NCI-H446 treated with DMSO at 0.1 percent for 48 hours (cell line): ENCODE measurements at places on chromosomes 16 and 17.

DNA sequence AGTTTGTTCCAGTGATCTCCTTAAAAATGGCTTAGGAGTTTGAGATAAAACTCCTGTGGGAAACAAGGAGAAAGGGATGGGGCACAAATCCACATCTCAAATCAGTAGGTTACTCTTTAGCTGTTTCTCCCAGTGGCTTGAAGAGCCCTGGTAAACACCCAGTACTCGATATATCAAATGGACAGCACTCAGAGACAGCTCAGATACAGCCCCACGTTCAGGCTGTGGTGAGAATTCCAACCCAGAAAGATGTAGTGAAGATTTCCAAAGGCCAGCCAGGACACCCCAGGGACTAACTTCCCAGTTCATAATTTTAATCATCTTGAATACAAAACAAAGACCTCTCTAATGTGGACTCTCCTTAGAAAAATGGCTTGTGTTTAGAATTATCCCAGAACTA lies 6.4 kb upstream of the VEZF1 start:
- DNase-seq, result no peak

GRCh38 chr16:89602952-89603590 lies 10.4 kb upstream of the DPEP1 start:
- DNase-seq, result no peak

DNA sequence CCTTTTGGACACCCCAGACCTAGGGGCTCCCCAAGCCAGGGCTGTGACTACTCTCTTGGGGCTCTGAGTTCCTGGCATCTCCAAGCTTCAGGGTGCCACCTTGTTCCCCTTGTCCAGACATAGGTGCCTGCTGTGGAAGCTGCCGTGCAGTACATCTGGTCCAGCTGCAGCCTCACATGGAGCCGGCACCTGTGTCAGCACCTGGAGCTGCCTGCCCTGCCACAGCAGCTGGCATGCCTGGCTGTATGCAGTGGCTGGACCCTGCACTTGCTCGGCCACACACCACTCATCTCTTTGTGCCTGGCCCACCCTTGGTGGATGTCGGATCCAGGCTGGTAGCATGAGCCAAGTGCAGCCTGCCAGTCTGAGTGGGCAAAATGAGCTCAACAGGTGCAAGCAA lies 775.8 kb downstream of the CDH11 start:
- no peak for DNase-seq

- DNase-seq, result no peak
These were observed 10.5 kb downstream of the PIMREG start for GRCh38 chr17:6454495-6455320.

DNA sequence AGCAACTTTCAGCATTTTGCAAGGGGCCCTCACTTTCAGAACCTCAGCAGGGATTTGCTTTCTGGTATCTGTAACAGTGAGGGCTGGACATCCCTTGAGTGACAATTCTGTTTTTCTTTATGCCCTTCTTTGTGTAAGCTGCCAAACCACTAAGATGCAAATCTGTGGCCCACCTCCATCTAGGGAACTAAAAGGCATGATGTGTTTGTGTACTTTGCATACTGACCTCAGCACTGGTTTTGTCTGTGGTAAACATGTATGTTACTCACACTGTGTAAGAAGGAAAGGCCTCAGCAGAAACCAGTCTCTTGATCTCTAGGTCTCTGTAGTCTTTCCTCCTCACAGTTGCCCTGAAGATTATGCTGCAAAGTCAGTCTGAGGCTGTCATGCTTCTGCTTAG lies 396.6 kb upstream of the DYNLRB2 start:
- DNase-seq, result no peak
